ENCODE measurements at places on chromosomes 12 and 14.

DNA sequence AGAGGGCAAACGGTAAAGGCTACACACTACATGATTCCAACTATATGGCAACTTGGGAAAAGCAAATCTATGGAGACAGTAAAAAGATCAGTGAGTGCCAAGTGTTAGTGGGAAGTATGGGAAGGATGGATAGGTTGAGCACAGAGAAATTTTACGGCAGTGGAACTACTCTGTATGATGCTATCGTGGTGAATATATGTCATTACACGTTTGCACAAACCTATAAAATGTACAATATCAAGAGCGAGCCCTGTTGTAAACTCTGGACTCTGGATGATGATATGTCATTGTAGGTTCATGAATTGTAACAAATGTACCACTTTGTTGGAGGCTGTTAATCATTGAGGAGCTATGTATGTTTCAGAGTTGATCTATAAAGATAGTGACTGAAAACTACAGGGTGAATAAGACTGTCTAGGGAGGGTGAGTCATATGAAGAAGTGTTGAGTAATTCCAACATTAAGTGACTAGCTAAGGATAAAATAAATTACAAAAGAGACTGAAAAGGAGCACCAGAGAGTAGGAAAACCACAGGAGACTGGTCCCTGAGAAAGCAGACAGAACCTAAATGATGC lies 349.2 kb upstream of the LMO3 start:
- DNase-seq, result no peak

- DNase-seq, result peak; percentile 49
Measured at GRCh38 chr12:16198884-16199283, 78.6 kb downstream of the SLC15A5 start.

DNA sequence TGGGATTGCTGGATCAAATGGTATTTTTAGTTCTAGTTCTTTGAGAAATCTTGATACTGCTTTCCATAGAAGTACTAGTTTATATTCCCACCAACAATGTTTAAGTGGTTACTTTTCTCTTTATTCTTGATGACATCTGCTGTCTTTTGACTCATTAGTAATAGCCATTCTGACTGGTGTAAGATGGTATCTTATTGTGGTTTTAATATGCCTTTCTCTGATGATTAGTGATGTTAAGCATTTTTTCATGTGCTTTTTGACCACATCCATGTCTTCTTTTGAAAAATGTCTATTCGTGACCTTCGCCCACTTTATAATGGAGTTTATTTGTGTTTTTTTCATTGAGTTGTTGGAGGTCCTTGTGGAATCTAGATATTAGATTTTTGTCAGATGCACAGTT lies 865.7 kb downstream of the SLC6A15 start:
- no peak for DNase-seq

GRCh38 chr14:94163796-94164195 lies 10.3 kb upstream of the PPP4R4 start:
- DNase-seq, result no peak

DNA sequence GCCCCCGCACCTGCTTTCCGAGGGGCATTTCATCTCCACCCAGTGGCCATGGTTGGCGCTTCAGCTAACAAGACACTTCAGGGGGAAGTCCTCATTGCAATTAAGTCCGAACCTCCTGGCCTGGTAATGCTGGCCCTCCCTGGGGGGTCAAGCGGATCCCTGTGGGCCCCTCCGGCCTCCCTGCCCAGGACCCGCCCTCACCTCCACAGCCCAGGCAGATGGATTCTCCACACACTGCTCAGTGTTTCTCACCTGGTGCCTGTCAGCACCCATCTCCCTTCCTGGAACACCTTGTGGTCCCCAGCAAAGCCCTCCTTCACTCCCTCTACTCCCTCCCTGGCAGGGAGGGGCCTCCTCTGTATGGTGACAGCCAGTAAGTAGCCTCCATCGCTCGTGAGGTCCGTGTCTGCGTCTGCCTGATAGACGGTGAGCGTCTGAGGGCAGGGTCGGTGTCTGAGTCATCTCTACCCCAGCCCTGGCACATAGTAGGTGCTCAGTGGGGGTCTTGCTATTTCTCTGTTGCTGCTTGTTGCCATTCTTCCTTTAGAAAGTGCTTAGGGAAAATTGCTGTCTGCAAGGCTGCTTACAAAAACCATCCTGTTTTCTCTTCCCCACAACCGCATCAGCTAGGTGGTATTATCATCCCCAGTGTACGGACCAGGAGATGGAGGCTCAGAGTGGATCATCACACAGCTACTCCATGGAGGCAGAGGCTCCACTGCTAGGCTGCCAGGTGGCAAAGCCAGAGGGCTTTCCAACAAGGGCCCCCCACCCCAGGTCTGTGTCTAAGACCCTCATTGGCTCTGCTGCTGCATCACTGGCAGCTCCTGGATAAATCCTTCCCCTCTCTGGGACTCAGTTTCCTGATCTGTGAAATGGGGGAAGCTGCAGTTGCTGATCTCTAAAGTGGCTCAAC lies 39.7 kb upstream of the EML1 start:
- no peak for DNase-seq

- DNase-seq, result no peak
Measured at GRCh38 chr14:63273129-63273528, 45.6 kb downstream of the GPHB5 start.

DNA sequence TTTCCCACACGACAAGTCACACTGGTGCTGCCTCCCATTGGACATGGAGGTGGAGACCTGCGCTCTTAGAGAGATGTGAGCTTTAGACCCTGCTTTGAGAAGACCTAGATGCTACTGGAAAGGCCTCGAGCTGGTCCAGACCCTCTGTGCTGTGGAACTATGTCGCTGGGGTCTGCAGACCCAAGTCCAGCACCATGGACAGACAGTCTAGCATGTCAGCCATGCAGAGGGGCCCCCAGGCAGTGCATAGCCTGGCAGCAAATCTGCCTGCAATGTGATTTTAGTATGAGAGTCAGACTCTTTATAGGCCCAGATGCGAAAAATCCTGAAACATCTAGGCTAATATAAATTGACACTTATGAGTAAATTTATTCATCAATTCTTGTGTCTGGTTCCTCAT lies 141.5 kb downstream of the NTF3 start:
- no peak for DNase-seq

- no peak for DNase-seq
Measured at GRCh38 chr14:102351023-102351422, 11.7 kb downstream of the CINP start.

DNA sequence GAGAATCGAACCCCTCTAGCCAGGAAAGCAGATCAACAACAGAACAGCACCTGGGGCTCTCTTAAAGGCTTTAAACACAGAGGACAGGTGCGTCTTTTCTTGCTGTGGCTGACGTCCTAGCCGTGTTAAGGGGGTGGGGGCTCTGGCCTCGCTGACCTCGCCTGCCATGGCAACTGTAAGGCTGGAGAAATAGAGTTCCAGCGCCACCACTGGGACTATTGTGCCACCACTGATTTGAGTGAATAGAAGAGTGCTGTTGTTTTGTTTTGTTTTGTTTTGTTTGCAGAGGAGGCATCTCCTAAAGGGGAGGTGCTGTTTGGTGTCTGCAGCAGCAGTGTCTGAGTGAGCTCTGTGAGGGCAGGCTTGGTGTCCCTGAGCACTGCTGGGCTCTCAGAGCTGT lies 34.2 kb upstream of the PRMT8 start:
- DNase-seq, result peak; percentile 56

- DNase-seq, result no peak
Measured at GRCh38 chr12:121196902-121197301, 13.0 kb upstream of the P2RX4 start.

DNA sequence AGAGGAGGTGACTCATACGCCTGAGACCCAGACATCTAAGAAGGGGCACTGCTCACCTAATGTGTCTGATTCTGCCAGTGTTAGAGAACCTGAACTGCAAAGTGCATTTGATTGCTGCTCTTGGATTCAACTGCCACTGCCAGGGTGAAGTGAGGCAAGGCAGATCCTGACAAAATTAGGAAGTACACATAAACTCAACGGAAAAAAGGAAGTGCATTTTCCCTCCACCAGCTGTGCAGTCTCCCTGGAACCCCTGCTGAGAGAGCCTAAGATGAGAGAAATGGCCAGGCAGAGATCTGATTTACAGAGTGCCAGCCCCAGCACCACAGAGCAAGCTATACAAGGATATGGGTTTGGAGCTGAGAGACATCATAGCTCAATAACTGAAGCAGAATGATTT lies 215.3 kb downstream of the SEC23A start:
- DNase-seq, result no peak

- DNase-seq, result no peak
Measured at GRCh38 chr12:42819846-42820245, 230.3 kb upstream of the PRICKLE1 start.

GRCh38 chr14:102035914-102036313 lies 50.9 kb downstream of the HSP90AA1 start:
- no peak for DNase-seq

DNA sequence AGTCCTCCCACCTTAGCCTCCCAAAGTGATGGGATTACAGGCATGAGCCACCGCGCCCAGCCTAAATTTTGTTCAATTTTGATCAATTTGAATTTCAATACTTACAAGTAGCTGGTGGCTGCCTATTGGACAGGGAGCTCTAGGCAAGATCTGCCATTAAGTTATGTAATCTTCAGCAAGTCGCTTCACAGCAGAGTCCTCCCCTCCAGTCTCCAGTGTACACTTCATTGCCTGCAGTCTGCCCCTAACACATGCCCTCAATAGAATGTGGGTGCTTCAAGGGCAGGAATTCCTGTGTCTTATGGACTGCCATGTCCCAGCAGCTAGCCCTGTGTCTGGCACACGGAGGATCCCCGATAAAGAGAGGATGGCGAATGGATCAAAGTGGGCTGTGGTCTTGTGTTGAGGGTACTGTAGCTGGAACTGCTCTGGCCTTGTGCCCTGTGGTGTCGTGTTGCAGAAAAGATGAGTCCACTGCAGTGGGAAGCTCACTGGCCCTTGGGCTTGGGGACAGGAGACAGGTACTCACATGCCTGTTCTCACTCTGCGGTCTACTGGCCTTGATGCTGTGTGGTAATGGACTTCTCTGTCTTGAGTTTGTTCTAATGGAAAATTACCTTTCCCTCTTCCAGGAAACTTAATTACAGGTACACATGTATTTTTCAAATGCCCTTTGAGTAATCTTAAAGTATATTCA lies 67.6 kb downstream of the TECPR2 start:
- no peak for DNase-seq

- no peak for DNase-seq
Measured at GRCh38 chr14:68127166-68127565, 307.6 kb downstream of the RAD51B start.

DNA sequence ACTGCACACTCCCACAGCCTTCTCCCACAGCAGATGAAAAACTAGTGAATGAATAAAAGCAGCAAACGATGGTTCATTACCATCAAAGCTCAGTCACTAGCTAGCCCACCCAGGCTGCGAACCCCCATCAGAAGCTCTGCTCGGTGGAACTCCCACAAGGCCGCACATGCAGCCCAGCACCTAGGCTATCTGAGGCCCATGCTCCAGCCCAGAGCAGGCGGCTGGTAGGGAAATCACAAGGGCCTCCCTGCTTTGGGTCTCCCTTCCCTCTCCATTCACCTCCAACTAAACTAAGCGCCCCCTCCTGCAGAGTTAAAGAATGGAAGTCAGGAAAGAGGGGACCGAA lies 69.0 kb downstream of the ITPK1 start:
- DNase-seq, result no peak

GRCh38 chr12:20477672-20478071 lies 109.3 kb downstream of the PDE3A start:
- DNase-seq, result no peak

GRCh38 chr12:47135578-47135977 lies 55.8 kb upstream of the AMIGO2 start:
- DNase-seq, result no peak

DNA sequence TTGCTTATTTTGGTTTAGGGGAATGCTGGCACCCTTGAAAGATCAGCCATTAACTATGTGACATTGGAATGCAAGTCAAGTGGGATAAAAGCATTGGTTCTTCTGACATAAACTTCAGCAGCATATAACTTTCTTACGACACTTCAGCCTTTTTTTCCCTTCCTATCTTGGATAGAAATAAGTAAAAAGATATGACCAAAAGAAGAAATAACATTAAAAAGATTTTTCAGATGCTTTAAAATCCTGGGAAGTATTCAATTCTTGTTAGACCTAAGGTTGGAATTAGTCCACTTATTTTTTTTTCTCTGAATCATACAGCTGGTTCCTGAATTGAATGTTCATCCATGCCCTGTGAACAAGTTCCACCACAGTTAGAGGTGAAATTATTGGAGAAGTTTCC lies 85.6 kb upstream of the TSPAN8 start:
- DNase-seq, result no peak

GRCh38 chr12:1573960-1574864 lies 20.2 kb downstream of the FBXL14 start:
- no peak for DNase-seq

DNA sequence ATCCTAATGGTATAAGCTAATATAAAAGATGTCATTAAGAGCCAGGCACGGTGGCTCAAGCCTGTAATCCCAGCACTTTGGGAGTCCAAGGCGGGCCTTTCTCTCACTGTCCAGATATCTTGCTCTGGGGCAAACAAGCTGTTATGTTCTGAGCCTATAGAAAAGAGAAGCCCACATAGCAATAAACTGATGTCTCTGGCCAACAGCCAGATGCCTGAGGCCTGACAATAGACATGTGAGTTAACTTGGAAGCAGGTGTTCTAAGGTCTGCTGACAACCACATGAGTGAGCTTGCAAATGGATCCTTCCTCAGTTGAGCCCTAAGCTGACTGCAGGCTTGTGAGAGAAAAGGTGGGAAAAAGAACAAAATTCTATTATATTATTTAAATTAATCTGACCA lies 25.0 kb downstream of the YAF2 start:
- DNase-seq, result peak; percentile 46

- no peak for DNase-seq
Measured at GRCh38 chr14:23117371-23118020, 1.6 kb downstream of the CEBPE start.

Data from NCI-H748 treated with DMSO at 0.1 percent for 48 hours (cell line).